ENCODE measurements at places on chromosomes 1 and 21. TPM values are rescaled to one million over a fixed set of nuclear protein-coding genes. Genes with fewer than 3 reads are reported as not detected.

DNA sequence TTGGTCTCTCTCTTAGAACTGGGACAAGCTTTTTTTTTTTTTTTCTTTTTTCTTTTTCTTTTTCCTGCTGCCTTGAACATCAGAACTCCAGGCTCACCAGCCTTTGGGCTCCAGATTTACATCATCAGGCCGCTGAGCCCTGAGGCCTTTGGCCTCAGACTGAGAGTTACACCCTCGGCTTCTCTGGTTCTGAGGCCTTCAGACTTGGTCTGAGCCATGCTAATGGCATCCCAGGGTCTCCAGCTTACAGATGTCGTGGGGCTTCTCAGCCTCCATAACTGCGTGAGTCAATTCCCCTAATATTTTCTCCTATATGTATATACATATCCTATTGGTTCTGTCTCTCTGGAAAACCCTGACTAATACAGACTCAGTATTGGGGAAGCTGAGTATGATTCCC, 36.5 kb upstream of the RC3H1 start:
- DNase-seq: no peak

DNA sequence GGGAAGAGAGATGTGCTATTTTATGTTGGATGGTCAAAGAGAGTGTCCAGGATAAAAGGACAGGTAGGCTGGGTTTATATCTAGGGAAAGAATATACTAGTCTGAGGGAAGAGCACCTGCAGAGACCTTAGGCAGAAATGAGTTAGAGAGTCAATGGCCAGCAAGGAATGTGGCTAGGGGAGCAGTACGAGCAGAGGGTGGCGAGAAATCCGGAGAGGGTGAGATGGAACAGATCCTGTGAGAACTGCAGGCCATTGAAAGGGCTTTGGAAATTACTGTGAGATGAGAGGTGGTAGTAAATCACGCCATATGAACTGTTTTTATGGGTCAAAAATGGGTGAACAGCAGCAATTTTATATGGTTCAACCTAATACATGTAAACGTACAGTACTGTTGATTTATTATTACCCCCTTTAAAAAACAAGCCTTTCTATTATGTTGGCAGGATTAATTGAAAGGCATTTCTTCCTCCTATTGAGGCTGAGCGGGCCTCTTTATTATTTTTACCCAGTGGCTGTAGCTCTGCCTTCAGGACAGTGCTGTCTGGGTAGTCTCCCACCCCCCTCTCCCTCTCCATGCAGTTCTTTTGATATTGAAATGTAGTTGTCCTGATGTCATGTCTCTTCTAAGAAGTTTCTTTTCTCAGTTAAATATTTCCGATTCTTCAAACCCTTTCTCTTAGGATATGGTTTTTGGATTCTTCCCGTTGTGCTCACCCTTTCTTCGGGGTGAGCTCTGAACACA, 75.2 kb upstream of the CD1D start:
- DNase-seq: no peak

GRCh38 chr1:59020151-59020997, 236.5 kb upstream of the JUN start:
- no peak for DNase-seq

The NEK2 gene
- 6.9 TPM for polyA plus RNA-seq

GRCh38 chr1:32928285-32928684, 27.1 kb upstream of the TMEM54 start:
- no peak for DNase-seq

DNA sequence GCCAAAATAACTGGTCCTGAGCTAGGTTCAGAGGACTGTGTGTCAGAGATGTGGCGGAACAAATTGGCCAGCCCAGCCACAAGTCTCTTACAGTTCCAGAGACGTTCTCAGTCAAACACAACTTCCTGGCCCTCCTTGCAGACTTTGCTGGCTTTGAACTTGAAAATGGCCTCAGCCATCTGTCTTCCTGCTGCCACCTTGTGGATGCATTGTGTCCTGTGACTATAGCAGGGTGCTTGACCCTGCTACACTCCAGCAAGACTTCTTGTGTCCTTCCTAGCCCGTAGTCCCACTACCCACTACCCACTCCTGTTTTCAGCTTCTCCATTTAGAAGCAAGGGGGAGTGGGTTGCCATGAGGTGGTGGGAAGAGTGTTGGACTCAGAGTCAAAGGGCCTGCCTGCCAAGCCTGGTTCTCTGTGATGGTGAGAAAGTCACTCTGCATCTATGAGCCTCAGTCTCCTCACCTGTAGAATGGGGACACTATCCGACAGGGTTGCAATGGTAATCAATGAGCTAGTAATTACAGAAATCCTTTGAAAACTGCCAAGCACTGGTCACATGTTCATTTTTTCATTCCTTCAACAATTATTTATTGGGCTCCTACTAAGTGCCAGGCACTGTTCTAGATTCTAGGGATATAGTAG, 109.9 kb downstream of the IGSF21 start:
- no peak for DNase-seq

The HES4 gene
- polyA plus RNA-seq: 18.4 TPM
